Gastroesophageal sphincter (tissue), 4 donors: ENCODE measurements at places on chromosomes 2 and 18. TPM values are rescaled to one million over a fixed set of nuclear protein-coding genes. Genes with fewer than 3 reads are reported as not detected.

GRCh38 chr2:237326266-237327171, 87.4 kb downstream of the COL6A3 start:
- no peak for ATAC-seq

- ATAC-seq = no peak
Observed at GRCh38 chr2:187615364-187615763, 61.1 kb upstream of the TFPI start.

CFAP65 gene
- not detected for total RNA-seq

CD302 gene
- 60.0 TPM for total RNA-seq

GRCh38 chr2:152339556-152340286, 4.7 kb downstream of the FMNL2 start:
- no peak for ATAC-seq

DNA sequence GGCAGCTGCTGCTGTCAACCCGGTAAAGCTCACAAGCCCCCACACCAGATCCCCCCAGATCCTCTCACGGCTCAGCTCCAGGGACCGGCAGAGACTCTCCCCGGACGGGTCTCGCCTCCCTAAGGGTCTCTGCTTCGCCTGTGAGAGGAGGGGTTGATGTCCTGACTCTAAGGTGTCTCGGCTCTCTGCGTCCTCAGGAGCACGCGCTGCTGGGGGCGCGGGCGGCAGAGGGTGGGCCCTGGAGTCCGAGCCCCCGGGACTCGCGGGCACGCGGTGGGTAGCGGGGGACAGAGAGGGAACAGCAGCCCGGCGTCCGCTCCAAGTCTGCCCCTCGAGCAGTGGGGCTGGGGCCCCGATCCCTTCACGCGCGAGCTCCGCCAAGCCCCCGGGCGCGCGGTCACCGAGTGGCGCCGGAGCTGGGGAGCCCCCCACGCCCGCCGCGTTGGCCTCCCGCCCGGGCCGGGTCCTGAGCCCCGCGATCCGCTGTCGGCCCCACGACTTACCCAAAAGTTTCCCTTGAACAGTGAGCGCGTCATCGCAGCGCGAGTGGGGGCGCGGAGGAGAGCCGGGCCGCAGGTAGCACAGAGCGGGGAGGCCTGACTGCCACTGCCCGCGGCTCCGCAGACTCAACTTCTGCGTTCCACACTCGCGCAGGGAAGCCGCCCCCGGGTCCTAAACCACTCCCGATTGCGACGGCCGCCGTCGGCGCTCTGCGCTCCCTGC, at the start of gene PSTPIP2:
Gene PSTPIP2, minus strand, starts transcription at position 608 of the 723 bp plus-strand sequence. Its CDS starts 72 bp downstream, at position 536.
- peak; percentile 82 for ATAC-seq

DNA sequence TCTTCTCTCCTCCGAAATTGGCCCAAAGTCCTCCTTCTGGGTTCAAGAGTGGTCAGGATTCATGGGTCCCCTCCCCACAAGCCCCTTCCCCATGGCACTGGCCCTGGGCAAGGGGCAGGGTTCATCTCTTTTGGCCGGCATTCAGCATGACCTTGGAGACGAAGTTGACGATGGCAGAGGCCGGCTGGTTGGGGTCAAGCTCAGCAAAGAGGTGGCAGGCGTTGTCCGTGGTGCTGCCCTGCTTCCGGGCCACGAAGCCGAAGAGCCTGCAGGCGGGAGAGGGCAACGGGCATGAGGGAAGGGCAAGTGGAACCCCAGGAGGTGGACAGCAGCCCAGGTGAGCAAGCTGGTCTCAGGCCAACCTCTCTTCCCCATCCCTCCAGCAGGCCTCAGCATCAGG, 198.5 kb downstream of the TNS1 start:
- peak; percentile 5 for ATAC-seq

DNA sequence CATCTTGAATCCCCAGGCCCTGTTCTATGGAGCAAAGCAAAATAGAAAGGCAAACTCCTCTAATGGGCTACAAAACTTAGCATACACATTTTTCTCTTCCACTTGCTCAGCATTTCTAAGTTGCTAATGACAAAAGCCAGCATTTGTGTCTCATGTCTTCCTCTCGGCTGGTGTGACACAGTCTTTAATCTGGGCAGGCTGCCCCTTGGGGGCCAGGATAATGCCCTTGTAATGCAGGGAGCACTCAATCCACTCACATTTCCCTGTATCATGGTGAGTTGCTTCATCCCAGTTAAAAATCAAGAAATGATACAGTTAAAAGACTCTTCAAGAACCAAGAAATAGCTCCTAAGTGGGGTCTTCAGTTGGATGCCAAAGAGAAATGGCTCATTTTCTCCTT, 109.1 kb upstream of the FBXO11 start:
- no peak for ATAC-seq

DNA sequence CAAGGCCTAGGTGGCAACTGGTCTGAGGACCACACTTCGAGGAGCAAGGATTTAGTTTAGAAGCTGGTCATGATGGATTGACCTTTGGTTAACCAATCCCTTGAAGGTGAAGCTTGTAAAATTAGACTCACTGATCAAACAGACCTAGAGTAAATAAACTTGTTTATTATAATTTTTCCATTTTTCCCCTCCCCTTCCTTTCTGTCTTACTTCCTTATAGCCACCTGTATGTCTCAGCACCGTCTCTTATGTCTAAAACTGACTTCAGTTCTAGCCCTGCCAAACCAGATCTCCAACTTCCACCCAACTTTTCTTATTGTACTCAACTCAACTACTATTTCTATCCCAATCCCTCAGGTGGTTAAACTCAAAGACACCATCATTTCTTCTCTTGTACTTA, 92.8 kb upstream of the THOC1 start:
- ATAC-seq = no peak

NT5C1B gene
- not detected for total RNA-seq

DNA sequence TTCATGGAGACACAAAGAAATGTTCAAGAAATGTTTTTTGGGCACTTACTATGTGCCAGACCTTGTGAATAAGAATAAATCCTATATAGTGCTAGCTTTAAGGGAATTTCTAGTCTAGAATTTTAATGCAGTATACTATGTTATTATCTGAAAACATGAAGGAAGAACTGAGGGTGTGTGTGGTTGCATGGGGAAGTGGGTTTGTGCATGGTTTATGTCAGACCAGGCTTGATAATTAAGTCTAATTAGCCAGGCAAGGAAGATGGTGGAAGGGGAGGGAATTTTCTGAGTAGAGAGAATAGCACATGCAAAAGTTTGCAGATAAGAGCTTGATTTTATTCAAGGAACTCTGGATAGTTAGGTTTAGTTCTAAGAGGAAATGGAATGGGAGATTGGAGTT, 6.5 kb downstream of the RBBP8 start:
- ATAC-seq = no peak
